AG08395 (cell line): ENCODE measurements at places on chromosomes 6 and 20.
A peak's percentile ranks its signal among the peaks of the same experiment; 100 is the strongest.

- peak; percentile 24 for DNase-seq
These were observed 65.1 kb upstream of the DUSP22 start for GRCh38 chr6:227074-227782.

GRCh38 chr20:18031050-18031449 lies 26.7 kb downstream of the OVOL2 start:
- no peak for DNase-seq

DNA sequence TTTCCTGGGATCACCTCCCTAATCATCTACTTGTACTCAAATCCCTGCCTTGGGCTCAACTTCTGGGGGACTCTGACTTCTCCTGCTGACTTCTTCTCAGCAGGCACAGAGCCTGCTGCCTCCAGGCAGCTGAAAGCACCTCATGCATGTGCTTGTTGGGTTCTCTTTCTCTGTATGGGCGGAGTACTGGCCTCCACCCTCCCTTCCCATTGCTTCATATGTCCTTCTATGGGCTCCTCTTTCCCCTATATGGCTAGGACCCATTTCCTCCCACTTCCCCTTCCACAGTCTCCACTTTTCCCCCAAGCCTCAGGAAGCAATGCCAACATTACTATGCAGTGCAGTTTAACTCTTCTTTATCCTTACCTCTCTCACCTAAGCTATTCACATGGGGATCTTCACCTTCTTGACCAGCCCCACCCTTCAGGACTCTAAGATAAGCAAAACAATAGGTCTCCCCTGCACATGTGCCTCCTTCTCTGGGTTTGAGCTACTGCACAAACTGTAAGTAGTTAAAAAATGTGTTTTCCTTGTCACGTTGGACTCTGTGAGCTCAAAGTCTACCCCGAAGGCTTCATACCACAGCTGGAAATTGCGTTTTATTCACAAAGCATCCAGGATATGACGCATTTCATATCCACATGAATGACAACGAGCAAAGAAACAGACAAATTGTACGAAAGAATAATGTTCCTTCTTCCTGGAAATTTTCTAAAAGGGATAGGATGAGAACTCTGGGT lies 93.7 kb downstream of the CDS2 start:
- DNase-seq: no peak

DNA sequence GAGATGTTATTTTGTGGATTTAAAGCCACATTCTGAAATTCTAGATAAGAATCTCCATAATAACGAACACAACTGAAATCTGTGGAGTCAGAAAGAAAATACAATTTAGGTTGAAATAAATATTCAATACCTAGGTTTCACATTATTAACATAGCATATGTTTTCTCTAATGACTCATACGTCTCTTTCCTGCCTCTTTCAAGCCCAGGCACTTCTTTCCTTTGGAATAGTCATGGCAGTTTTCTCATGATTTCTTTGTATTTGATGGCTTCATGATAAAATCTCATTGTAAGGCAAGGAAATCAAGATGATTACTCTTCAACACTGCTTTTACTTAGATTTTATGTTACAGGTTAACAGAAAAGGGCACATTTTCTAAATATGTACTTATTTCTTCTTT lies 803.7 kb downstream of the PHF3 start:
- DNase-seq: no peak

DNA sequence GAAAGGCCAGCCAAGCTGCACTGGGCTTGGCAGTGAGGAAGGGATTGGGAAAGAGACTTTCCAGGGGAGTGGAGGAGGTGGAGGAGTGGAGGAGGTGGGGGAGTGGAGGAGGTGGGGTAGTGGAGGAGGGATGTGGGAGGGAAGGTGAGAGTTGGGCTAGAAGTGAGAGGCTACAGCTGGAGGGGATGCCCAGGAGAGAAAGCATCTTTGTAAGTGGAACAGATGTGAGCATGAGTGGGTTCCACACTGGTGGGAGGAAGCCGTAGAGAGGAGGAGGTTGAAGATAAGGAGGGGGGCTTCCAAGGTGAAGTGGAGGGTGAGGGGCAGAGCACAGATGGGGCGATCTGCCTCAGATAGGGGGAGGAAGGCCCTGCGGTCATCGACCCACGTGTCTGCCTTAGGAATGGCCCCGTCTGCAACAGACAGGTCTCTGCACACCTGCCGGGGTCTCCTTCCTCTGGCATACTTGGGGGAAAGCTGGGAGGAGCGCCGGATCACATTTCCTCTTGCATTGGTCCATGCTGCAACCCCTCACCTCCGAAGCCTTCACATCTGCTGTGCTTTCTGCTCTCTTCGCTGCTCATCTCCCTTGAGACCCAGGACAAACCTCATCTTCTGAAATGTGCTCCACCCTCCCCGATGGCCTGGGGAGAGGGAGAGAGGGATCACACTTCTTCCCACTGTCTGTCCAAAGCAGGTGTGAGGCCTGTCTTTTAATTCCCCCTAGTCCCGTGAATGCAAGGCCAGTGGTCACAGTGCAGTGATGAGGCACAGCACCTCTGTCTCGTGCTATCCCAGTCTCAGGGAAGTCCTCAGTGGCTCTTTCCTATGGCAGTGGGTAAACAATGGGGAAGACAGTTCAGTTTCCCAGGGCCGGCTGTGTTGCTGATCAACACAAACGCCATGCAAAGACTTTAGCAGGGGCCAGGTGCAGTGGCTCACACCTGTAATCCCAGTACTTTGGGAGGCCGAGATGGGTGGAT lies 48.6 kb upstream of the SNX9 start:
- DNase-seq: peak; percentile 44

DNA sequence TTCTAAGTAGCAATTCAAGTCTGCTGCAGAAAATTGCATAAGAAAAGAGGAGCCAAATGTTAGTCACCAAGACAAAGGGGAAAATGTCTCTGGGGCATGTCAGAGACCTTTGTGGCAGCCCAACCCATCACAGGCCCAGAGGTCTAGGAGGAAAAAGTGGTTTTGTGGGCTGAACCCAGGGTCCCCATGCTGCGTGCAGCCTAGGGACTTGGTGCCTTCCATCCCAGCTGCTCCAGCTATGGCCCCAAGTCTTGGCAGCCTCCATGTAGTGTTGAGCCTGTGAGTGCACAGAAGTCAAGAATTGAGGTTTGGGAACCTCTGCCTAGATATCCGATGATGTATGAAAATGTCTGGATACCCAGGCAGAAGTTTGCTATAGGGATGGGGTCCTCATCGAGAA lies 181.1 kb downstream of the ASCC3 start:
- no peak for DNase-seq

- DNase-seq: peak; percentile 76
These were observed 60.9 kb downstream of the TFAP2C start for GRCh38 chr20:56689852-56690485.

GRCh38 chr6:2576499-2576898 lies 174.2 kb downstream of the MYLK4 start:
- DNase-seq: no peak

DNA sequence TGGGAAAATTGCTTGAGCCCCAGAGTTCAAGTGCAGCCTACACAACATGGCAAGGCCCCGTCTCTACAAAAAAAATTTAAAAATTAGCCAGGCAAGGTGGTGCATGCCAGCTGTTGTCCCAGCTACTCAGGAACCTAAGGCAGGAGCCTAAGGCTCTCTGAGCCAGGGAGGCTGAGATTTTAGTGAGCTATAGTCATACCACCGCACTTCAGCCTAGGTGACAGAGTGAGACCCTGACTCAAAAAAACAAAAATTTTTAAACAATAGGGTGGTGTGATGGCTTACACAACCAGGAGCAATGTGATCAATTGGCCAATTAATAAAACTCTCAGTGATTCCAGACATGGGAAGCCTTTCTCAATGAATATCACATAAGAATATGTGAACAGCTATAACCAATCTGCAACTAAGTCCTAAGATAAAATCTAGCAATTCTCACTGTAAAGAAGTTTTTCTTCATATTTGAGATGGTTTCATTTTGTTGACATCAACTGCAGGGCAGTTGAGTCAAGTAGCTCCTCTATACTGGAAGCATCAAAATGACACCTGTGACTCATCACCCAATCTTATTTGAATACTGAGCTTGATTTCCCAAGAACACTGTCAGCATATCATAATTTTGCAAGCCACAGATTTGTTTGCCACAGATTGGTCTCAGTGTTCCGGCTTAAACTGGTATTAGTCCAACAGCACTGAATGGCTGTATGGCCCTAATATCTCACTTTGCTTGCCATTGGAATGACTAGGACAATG lies 169.0 kb upstream of the GJE1 start:
- no peak for DNase-seq

DNA sequence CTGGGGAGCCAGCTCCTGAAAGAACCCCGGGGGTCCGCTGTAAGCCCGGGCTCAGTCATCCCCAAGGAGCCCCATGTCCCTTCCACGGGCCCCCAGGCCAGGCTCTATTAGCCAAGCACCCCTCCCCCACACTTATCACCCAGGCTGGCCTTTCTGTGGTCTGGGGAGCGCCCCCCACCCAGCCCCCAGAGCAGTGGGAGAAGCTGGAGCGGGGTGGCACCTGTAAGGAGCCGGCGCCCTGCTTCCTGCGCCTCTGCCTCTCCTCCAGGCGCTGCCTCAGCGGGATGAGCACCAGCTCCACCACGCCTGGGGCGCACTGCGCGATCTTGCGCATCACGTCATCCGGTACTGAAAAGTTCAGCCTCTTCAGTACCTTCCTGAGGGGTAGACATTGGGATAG lies 2.3 kb downstream of the SPEF1 start:
- DNase-seq: no peak

GRCh38 chr20:41174782-41175181 lies 37.4 kb downstream of the PLCG1 start:
- DNase-seq: no peak

DNA sequence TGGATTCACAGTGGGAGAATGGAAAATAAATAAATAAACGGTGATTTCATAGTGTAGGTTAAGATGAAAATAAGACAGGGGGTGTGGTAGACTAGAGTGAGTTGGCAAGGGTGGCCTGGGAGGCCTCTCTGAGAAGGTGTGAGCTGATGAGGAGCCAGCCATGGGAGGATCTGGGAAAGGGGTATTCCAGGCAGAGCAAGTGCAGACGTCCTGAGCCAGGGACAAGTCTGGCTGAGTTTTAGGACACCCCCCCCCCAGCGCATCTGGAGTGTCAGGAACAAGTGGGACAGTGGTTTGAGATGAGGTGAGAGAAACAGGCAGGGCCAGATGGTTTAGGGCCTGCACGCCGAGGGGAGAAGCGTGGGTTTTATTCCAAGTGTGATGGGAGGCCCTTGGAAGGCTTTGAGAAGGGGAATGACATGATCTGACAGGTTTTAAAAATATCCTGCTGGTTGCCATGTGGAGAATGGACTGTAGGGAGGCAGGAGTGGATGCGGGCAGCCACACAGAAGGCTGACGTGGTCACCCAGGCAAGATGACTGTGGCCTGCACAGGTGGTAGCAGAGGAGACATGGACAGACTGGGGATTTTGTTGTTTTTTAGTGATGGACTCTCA lies 21.1 kb upstream of the CCM2L start:
- no peak for DNase-seq

DNA sequence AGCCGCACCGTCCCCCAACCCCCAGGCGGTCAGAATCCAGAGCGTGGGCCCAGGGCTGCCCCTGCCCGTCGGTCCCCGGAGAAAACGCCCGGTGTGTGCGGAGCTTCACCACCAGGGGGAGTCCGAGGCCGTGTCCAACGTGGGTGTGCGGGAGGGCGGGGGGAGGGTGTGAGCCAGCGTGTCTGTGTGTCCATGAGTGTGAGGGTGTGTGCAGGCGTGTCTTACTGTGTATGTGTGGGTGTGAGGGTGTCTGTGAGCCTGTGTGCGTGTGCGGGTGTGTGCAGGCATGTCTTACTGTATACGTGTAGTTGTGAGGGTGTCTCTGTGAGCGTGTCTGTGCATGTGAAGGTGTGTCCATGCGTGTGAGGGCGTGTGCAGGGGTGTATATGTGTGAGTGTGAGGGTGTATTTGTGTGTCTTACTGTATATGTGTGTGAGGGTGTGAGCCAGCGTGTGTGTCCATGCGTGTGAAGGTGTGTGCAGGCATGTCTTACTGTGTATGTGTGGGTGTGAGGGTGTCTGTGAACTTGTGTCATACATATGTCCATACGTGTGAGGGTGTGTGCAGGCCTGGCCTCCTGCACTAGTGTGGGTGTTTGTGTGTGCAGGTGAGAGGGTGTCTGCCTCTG lies 24.6 kb upstream of the GATA5 start:
- DNase-seq: peak; percentile 86

GRCh38 chr6:129795261-129795660 lies 65.9 kb downstream of the TMEM244 start:
- DNase-seq: no peak

DNA sequence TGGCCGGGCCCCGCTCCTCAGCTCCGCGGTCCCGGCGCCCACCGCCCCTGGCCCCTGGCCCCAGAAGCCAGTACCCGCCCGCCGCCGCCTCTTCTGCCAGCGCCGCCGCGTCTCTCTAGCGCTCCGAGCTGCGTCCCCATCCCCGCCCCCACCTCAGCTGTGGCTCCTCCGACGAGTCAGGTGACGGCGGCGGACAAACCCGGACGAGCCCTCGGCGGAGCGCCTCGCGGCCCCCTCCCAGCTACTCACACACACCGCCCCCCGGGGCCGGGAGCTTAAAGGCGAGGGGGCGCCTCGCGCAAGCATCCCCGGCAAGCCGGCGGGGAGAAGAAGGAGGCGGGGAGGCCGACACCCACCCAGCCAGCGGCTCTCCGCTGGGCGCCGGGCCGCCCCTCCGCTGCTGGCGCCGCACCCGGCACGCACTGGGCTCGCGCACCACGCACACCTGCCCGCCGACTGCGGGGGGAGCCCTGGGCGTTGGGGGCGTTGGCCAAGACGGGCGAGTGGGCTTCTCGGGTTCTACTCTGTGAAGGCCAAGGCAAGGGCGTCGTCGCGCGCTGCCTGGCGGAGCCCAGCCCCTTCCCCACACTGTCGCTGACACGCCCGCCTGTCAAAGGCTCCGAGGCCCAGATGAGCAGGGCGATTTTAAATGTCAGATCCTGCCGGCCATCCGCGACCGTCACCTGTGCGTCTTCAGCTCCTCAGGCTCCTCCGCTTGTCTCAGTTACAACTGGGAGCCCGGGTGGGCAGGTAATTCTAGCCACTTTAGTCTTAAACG lies at the start of gene SNAP91:
Gene SNAP91 (minus strand): TSS at position 132 of the 778 bp plus-strand sequence. CDS start 1,174 bp downstream, outside the sequence.
- DNase-seq: no peak

- no peak for DNase-seq
These were observed 59.1 kb downstream of the AGPAT4 start for GRCh38 chr6:161214722-161215121.

DNA sequence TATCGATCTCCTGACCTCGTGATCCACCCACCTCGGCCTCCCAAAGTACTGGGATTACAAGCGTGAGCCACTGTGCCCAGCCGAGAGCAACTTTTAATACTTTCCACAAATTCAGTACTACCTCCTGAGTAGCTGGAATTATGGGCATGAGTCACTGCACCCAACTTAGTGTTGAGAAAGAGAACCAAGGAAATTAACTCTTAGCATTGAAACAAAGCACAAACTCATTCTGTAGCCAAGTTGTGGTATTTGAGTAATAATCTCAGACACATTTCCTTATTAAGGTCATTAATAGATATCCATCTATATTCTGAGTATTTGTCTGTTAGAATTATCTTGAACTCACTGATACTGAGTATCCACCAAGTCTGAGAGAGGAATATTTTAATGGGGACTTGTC lies 14.3 kb upstream of the ELOVL2 start:
- DNase-seq: no peak

GRCh38 chr6:1190366-1190765 lies 121.5 kb upstream of the FOXQ1 start:
- DNase-seq: peak; percentile 97
